NCI-H2227 treated with DMSO at 0.1 percent for 48 hours (cell line): ENCODE measurements at places on chromosomes 3 and 15.

DNA sequence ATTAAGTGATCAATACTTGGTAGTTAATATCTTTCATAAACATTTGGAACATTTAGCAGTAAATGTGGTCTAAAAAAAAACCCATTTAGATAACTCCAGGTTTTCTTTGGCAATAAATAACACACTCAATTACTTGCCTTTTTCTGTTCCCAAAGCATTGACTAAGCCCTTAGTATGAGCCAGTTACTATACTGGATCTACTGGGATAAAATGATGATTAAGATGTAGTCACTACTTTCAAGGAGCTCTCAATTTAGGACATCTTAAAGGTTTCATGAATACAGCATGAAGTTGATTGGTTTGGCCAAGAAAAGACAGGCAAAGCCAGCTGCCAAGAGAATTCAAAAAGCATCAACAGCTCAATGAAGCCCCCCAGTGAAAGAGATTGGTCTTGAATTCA lies 250.9 kb downstream of the EPHA3 start:
- DNase-seq: no peak

GRCh38 chr3:133381346-133382109 lies 18.3 kb upstream of the BFSP2 start:
- no peak for DNase-seq

GRCh38 chr3:78049521-78049920 lies 1009.6 kb downstream of the ROBO2 start:
- no peak for DNase-seq

GRCh38 chr3:5489536-5489935 lies 302.0 kb downstream of the EDEM1 start:
- no peak for DNase-seq

DNA sequence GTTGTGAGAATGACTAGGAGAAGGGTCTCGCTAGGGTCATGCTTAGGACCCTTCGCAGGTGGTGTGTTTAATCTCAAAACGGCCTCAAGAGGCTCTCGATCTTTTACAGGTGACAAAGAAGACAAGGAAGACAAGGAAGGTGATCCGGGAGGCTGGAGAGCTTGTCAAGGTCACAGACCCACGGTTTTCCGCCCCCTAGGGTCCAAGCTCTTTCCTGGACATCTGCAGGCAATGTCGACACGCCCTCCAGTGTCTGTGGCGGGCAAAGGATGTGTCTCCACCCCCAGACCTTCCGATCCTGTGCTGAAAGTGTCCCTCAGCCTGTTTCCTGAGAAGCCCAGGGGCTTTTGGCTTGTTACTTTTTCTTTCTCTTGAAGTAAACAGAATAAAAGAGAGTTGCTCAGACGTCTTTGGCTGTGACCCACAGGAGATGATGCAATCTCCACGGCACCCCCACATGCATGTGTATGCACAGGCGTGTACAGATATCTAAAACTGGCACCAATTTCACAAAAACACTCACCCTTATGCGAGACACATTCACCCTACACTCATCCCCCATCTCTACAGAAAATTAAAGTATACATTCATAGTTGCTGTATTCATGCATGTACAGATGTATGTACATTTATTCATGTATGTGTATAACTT lies 108.8 kb downstream of the KLF13 start:
- peak; percentile 2 for DNase-seq

DNA sequence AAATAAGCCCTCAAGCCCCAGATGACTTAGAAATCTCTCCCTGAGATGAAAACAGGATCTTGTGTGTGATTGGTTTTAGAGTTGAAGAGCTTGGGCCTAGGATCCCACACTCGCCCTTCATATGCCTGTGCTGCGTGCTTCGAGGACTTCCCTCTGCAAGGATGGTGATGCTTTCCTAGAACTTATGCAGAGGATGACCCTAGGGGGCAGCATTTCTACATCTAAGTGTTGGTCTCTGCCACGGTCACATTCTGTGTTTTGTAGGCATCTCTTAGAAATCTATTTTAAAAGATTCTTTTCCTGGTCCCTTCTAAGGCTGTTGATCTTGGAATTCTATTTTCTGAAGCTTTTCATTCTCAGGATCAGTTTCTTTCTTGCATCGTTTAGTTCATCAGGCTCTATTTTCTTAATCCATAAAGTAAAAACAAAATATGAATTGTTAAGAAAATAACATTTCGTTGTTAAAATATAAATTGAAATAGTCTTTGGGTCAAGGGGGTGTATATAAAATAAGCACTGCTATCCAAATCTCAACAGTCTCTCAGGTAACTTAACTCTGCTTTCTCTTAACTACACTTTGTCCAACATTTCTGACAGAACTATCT lies 45.7 kb downstream of the WDR76 start:
- peak; percentile 21 for DNase-seq
